ENCODE measurements at places on chromosomes 3 and 15.

DNA sequence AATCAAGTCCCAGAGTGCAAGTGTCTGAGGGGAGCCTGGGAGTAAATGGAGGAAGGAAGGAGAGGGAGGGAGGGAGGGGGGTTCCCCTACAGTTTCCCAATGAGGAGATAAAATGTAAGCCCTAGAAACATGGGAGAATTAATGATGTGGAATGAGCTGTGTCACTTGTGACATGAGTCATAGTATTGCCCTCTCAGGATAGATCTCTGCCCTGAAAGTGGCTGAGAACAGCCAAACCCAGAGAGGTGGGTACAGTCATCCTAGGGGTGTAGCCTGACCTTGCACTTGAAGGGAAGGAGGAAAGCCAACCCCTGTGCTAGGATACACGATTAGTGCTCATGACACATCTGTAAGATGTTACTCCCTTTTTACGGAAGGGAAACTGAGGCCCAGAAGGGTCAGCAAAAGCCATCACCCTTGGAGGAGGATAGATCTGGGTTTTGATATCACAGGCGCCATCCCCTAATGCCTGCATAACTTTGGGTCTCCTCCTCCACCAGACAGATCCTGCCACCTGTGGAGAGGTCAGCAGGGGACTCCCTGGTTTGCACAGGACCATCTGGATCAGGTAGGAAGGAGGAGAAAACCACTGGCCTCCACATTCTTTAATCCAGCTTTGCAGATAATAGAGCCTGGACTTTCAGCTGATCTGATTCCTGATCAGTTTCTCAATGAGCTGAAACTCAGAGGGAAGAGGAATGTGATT, 23.1 kb upstream of the USP3 start:
- no peak for DNase-seq

GRCh38 chr3:127954640-127955039, 39.6 kb downstream of the KBTBD12 start:
- DNase-seq, result no peak

DNA sequence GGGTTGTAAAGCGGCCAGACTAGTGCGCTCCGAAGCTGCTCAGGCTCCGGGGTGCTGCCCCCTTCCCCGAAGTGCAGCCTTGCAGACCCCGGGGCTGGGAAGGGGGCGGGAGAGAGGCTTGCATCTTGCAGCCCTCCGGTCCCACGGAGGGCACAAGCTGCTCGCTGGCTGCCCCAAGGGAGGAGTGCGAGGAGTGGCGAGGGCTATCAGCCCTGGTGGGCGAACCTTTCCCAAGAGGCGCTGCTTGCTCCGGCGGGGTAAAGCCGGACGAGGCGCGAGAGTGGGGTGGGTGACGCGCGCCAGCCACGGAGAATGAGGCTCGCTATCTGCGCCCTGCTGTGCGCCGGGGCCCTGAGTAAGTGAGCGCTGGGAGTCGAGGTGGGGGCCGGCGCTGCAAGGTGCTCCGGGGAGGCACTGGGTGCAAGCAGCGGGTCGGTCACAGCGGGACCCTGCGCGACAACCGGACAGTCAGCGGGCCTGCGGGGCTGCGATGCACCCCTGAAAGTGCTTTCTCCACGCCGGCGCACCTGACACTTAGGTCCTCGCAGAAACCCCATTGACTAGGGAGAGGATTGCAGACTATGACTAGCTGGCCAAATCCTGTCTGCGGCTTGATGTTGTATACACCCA, 12.7 kb upstream of the TOPBP1 start:
- DNase-seq, result no peak

GRCh38 chr3:127735767-127736693, 63.3 kb downstream of the ABTB1 start:
- DNase-seq, result peak; percentile 47

- no peak for DNase-seq
These were observed 1517.1 kb downstream of the SI start for GRCh38 chr3:163561151-163561550.
